Uterine smooth muscle cell (primary cell): ENCODE measurements at places on chromosomes 12 and 14. TPM values are rescaled to one million over a fixed set of nuclear protein-coding genes. Genes with fewer than 3 reads are reported as not detected.

The VIPAS39 gene
- total RNA-seq: 26.7 and 30.4 TPM in 2 replicates

The DDX55 gene
- 24.2 and 24.6 TPM in 2 replicates for total RNA-seq

The STAT2 gene
- total RNA-seq: 147 and 327 TPM in 2 replicates

The TPH2 gene
- total RNA-seq: under 0.01 TPM in 1 of 2 replicates, not detected in the other

The SRRM4 gene
- under 0.01 TPM in 1 of 2 replicates, not detected in the other for total RNA-seq

The KRT82 gene
- total RNA-seq: not detected in 2 replicates

The BHLHE41 gene
- 6.4 and 11.4 TPM in 2 replicates for total RNA-seq
